Right lung (tissue), 10 donors: ENCODE measurements at places on chromosomes 1 and 21. TPM values are rescaled to one million over a fixed set of nuclear protein-coding genes. Genes with fewer than 3 reads are reported as not detected.

- DNase-seq: no peak
Measured at GRCh38 chr1:77355010-77355409, 73.2 kb downstream of the AK5 start.

DNA sequence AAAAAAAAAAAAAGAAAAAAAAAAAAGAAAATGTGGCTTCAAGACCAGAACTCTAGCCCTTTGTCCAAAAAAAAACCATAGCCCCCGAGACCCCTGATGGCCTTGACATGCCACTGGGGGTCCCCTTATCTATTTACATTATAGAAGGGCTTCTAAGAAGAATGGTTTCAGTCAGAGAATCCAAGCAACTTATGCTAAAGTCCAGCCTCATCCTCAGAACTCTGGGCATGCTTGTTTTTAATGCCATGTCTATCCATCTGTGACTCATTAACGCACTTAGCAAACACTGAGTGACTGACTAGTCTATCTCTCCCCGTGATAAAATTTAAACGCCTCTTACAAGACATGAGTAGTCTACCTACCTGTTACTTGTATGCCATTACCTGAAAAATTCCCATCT lies 29.3 kb downstream of the ERG start:
- DNase-seq: no peak

DNA sequence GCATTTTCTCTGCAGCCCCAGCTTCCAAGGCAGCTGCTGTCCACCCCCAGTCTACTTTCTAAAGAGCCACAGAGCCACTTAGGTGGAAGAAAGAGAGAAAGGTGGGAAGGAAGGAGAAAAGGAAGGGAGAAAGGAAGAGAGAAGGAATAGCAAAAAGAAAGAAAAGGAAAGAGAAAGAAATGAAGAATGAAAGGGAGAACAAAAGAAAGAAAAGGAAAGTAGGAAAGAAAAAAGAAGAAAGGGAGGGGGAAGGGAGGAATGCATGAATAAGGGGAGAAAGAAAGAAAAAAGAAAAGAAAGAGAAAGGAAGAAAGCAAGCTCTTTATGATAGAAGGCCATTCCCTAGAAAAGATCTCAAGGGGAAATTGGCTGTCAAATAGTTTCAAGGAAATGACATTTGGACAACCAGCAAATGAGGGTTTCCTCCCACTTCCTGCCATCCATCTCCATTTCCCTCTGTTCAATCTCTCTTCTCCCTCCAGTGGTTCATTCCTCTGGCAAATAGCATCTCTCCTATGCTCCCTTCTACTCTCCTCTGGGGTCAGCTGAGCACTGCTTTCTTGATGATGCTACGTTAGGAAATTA lies 3.4 kb upstream of the CSF1 start:
- no peak for DNase-seq

The GJA8 gene
- polyA plus RNA-seq: not detected

The KIF21B gene
- 9.8 TPM for polyA plus RNA-seq

The PWP2 gene
- polyA plus RNA-seq: 3.0 TPM

The RABGGTB gene
- 87.8 TPM for polyA plus RNA-seq

The MFAP2 gene
- 418 TPM for polyA plus RNA-seq
